Transverse colon (tissue), 4 donors: ENCODE measurements at places on chromosomes 4 and X.

GRCh38 chrX:44282753-44283152 lies 60.7 kb downstream of the EFHC2 start:
- DNase-seq, result no peak

DNA sequence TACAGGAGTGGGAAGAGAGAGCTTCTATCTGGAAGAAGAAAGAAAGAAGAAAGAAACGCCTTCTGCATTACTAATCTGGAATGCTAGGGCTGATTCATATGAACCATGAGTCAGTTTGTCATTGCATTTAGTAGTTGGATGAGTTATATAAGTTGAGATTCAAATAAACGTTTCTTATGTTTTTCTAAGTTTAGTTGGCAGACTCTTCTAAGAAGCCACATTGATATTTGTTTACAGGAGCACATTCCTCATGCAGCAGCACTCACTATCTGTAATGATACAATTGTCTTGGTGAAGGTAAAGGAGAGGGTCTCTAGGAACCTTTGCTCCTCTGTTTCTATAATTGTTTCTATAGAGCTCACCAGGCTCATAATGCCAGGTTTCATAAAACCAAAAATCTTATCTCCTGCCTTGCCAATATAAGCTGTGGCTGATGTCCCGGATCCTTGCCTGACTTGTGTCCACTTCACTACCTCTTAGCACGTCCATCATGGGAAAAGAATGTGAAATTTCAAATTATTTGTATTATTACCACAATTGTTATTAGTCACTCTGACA lies 39.5 kb downstream of the HOPX start:
- DNase-seq, result no peak

DNA sequence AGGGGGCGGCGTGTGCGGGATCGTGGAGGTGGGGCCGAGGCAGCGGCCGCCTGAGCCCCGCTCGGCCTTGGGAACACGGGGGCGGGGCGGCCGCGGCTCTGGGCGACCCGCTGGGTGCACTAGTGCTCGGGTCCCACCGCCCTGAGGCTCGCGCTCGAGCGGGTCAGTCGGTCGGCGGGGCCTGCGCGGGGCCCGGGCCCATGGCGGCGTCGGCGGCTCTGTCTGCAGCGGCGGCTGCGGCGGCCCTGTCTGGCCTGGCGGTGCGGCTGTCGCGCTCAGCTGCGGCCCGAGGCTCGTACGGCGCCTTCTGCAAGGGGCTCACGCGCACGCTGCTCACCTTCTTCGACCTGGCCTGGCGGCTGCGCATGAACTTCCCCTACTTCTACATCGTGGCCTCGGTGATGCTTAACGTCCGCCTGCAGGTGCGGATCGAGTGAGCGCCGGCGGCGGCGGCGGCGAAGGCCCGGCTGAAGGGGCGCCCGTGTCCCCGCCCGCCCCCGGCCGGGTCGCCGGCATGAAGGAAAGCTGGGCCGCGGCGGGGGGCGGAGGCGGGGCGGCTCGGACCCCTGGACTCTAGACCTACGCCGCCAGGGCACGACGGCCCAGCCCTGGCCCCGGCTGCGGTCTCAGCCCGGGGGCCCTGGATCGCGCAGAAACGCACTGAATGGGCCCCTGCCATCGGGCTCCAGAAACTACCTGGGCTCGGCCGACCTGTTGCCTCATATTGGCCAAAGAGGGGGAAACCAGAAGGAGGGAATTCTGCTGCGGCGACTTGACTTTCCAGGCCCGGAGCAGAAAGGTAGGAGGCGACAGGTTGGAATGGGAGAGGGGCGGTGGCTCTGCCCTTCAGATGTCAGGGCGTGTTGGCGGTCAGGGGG lies at the start of gene SMIM10L2A:
SMIM10L2A (plus strand) TSS at position 13 of the 878 bp plus-strand sequence; CDS start at position 201, 188 bp downstream.
- DNase-seq, result no peak

GRCh38 chr4:11470438-11471045 lies 41.8 kb upstream of the HS3ST1 start:
- DNase-seq, result no peak

GRCh38 chr4:107736924-107737448 lies 17.0 kb upstream of the PAPSS1 start:
- peak; percentile 19 for DNase-seq
